ENCODE measurements at places on chromosomes 3 and 15.

DNA sequence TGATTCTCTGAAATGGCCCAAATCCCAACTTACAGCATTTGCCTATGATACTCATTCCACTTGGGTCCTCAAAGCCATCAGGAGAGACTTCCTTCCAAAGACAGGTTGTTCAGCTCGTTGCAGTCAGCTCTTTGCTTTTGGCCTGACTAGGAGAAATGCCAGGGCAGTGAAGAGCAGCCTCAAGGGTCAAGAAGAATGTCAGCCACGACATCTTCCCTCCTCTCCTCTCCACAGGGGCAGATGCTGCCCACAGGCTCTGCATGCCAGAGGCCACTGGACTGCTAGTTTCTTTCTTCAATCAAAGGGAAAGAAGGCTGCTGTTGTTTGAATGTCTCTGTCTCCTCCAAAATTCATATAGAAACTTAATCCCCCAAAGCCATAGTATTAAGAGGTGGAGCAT lies 201.7 kb upstream of the PFN2 start:
- DNase-seq: no peak

DNA sequence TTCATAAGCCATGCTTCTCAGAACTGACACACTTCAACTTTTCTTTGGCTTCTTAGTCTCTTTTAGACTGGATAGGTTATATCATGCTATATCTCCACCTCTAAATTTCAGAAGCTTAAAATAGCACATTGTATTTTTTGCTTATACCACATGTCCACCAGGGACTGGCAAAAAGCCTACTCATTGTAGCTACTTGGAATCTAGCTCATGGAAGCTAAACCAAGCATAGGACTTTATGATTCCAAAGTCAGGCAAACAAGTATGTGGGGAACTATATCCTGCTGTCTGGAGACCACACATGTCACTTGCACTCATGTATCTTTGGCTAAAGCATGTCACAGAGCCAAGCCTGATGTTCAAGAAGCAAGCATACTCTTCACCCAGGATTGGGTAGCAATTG lies 245.0 kb upstream of the RASGRP1 start:
- no peak for DNase-seq

DNA sequence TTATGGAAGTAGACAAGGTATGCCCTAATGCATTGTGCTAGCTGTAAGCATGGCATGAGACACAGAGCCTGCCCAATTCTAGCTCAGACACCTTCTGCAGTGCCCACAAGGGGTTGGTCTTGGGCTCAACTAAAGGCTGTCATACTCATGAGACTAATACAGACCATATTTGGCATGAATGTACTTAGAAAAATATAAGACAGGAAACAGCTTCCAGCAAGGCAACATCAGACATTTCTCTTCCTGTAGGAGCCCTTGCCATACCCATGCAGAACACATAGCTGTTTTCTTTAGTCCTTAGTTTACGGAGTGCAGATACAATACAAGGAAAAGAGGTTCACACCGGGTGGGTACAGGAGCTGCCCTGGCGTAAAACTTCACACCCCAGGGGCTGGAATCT lies 30.5 kb upstream of the NR1I2 start:
- DNase-seq: no peak

DNA sequence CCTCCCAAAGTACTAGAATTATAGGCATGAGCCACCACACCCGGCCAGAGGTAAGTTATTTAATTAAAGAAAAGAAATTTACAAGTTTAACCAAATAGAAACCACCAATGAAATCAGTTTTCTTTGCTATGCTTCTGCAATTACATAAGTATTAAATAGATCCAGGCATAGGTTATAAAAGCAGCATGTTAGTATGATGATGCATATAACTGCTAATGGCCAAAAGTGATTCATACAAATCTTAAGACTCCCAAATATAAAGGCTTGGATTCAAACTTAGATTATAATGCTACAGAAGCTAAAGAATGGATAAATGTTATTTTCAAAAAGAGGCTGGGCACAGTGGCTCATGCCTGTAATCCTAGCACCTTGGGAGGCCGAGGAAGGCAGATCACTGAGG lies 32.8 kb upstream of the HDC start:
- DNase-seq: no peak

DNA sequence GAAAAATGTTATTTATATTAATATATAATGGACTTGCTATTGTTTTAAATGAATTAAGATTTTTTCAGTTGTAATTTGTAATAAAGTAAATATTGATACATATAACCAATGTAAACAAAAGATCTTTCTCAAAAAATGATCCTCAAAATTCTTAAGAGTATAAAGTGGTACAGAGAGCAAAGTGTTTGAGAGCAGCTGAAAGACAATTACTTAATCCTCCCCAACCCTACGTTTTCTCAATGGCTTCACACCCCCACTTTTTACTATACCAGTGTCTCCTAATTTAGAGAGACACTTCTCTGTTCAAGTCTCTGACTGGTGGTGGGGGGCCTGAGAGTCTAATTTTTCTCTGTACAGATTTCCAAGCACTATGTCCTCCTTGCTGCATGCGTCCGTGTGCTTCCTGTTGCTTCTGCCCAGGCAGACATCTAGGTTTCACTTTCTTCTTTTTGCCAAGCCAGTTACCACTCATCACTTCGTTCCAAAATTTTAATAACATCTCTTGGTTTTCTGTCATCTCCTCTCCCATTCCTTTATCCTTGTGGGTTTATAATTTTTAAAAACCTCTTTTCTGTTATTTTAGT lies 276.3 kb upstream of the DNAJC19 start:
- DNase-seq: no peak

GRCh38 chr3:45109771-45110508 lies 36.2 kb downstream of the CDCP1 start:
- DNase-seq: no peak

DNA sequence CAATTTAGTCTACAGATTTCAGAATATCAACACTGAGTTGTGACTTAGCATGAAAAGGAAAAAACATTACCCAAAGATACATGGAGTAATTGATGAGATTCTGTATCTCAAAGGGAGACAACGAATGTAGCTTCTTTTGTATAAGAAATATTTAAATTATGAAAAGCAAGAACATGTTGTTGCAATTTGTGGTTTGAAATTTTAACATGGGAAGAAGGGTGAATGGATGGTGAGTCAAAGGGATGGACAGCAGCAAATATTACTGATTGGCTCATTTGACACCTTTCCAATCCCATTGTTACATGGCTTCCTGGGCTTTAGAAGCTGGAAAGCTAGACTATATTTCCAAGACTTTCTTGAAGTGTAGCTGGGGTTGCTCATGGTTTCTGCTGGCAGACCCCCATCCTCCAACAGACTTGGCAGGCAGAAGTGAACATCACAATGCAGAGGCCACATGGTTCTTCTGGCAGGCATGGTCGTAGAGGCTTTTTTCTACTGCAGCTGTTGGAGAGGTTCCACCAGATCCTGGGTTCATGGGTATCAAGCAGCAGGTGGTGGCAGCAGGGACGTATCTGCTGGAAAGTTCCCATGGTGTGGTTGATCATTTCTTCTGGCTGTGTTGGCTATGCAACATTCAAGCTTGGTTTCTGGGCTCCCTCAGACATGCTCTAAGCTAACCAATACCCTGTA lies 47.2 kb upstream of the KPNA4 start:
- no peak for DNase-seq

GRCh38 chr3:99858469-99858868 lies 40.8 kb downstream of the CMSS1 start:
- DNase-seq: no peak

DNA sequence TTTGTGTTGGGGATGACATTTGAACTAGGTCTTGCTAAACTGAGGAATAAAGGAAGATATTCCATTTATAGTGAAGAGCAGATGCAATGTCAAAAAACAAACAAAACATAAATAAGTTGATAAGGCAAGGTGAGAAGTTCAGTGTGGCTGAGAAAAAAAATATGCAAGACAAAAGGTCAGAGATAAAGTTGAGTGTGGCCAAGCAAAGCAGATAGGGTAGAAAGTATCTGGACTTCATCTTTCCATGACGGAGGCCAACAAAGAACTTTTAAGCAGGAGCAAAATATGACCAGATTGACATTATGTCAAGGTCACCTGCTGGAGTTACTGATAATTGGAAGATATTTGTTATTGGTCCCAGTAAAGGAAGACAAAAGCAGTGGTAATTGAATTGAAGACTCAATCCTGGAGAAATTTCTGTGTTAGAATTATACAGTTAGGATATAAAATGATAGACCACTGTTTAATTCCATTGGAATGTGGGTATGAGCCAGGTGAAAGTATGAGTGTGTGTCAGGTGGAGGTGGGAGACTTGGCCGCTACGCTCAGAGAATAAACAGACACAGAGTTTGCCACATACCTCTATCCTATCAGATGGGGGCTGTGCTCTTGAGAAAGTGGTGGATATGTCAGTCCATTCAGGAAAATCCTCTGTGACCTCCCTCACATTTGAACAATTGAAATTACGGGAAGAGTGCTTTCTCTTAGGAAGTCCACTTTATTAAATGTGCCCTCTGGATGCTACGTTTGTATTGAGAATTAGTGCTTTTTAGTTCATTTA lies 28.1 kb downstream of the ADIPOQ start:
- DNase-seq: no peak

GRCh38 chr3:74542441-74542840 lies 72.0 kb downstream of the CNTN3 start:
- DNase-seq: no peak

- no peak for DNase-seq
These were observed 539.6 kb upstream of the CCDC54 start for GRCh38 chr3:106837616-106838015.

Measured in retina (tissue), 1 donor.